Right kidney (tissue), 9 donors: ENCODE measurements at places on chromosomes 2 and 18.

DNA sequence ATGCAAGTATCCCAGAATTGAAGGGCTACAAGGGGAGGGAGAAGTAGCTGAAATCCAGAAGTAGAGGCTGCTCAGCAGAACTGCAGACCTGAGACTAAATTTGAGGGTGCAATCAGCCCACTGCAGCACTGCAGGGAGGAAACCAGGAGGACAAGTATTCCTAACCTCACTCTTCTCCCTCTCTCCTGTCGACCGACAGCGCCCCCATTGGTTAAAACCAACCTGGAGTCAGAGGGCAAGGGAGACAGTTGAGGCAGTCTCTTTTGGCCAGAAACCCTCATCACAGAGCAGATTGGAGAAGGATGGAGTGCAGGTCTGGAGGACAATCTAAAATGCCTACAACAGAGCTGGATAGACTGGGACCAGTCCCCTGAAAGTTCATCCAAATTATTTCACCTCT lies 768.9 kb upstream of the KLHL29 start:
- DNase-seq, result no peak

- DNase-seq, result no peak
Observed at GRCh38 chr2:168033966-168034365, 213.4 kb downstream of the STK39 start.

- DNase-seq, result no peak
Observed at GRCh38 chr2:114709936-114710850, 267.8 kb downstream of the DPP10 start.

DNA sequence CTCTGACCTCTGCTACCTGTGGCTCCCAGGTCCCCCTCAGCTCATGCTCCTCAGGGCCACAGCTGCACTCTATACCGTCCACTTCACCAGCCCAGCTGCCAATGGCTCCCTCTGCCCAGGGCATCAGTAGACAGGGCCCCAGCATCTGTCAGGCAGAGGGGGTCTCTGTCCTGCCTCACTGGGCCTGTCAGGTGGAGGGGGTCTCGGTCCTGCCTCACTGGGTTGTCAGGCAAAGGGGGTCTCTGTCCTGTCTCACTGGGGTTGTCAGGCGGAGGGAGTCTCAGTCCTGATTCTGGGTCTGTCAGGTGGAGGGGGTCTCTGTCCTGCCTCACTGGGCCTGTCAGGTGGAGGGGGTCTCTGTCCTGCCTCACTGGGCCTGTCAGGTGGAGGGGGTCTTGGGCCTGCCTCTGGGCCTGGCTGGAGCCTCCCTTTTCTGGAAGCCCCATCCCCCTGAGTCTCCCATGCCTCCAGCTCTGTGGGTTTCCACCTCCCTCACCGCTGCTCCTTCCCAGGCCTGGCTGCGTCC lies 19.9 kb downstream of the SNORC start:
- DNase-seq, result peak; percentile 0

DNA sequence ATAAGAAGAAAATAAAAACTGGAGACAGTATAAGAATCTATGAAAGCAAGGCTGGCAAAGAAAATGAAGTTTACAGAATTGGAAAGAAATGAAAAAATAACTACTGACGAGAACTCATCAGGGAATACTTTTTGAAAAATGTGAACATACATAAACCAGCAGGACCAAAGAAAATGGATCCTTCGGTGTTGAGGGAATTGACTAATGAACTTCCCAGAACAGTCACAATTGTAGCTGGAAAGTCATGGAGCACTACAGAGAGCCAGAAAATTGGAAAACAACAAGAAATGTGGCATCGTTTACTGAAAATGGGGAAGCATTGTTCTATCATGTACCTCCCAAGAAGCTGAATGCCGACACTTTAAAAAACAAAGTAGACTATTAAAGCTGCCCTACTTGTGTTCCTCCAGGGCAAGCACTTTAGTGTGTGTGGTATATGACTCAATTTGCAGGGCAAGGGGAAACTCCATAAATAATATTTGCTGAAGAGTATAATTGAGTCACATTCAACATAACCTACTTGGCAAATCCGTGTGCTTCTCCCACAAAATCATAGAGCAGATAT lies 1221.6 kb upstream of the NRXN1 start:
- no peak for DNase-seq

- no peak for DNase-seq
Observed at GRCh38 chr2:122636097-122636496, 880.6 kb downstream of the TSN start.

GRCh38 chr2:26018184-26019055 lies 15.5 kb upstream of the RAB10 start:
- DNase-seq, result peak; percentile 4

DNA sequence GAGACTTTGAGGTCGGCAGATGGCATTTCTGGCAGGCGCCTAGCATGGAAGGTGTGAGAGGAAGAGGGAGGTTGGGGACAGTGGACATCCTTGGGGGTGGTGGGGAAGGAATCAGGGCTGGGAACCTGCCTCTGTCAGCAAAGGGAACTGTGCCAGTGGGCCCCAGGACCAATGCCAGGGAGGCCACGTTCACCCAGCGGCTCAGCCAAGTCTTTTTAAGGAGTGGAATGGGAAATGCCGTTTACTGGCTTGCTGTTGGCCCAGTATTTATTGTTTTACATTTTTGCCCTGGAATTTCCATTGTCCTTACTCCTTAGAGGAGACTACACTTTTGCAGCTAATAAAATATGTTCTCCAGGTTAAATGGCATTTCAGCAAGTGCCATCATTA lies 135.2 kb downstream of the MCFD2 start:
- no peak for DNase-seq

GRCh38 chr2:78940998-78941397 lies 84.5 kb upstream of the REG3G start:
- no peak for DNase-seq

DNA sequence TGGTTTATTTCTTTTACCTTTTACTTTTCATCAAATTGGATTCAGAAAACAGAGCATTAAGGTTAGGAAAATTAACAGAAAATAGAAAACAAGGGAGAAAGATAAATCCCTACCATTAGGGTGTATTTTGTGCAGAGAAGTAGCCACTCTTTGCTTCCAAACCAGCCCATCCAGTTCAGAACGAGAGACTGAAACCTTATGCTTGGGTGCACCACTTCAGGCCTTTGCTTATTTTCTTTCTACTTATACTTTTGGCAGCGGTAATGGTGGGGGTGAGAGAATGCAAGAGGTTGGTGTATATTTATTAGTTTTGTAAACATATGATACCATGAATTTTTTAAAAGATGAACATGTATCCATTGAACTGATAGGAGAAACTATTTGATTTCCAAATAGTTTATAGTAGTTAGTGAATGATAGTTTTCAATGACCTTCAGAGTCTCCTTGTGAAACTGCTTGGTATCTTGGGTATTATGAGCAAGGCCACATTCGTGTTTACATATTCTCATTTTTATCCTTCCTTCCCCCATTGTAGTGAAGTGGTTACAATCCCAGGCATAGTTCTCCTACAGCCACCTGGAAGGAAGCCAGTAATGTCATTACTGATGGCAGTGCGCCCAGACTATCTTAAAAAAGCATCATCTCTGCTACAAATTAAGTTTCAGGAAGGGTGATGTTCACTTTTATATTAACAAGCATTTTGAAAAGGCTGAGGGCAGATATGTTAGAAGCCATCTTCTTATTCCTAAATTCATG lies 60.8 kb downstream of the MFSD6 start:
- peak; percentile 31 for DNase-seq

- no peak for DNase-seq
Observed at GRCh38 chr2:98900721-98901120, 35.3 kb downstream of the CRACDL start.

DNA sequence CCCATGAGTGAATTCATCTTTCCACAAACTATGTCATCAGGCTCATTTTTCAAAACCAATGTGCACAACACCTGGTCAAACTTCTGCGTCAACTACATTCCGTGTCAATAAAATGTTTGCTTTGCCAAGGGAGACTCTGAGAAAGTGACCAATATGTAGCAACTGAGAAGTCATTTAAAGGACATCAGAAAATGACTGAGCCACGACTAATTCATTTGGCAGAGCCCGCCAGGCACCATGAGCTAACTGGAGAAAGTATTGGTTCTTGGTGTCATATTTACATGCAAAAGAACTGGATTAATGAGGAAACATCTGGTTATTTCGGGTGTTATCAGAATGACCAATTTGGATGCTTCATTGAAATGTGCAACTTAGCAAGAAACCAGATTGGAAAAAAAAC lies 7.2 kb downstream of the RND3 start:
- no peak for DNase-seq

DNA sequence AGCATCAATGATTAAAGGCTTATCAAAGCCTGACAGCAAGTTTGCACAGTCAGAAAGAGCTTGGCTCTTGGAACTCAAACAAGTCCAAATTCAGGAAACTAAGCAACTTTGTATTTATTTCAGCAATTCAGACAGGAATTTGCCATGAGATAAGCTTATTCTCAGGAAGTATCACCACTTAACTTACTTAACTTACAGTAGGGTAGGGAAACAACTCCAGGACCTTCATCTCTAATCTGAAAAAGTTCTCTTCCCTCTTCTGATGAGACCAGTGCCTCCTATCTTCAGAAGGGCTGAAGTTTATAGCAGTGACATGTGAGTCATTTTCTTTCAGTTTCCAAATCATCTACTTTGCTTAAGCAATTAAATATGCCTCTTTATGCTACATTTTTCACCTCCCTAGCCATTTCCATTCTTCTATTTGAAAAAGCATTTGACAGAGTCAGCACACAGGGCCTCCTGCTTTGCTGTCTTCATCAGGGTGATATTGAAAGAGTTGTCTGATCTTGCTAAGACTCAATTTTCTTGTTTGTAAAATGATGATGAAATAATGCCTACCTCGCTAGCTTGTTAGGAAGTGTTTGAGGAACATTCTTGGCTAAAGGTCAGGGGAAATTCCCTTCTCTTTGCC lies 389.5 kb downstream of the RND3 start:
- DNase-seq, result no peak

- no peak for DNase-seq
Observed at GRCh38 chr18:51133580-51134160, 63.8 kb downstream of the MEX3C start.
